ENCODE measurements at places on chromosomes 2 and 18. TPM values are rescaled to one million over a fixed set of nuclear protein-coding genes. Genes with fewer than 3 reads are reported as not detected.

GRCh38 chr2:81196383-81196851 lies 891.9 kb upstream of the LRRTM1 start:
- DNase-seq: no peak

Gene CYRIA
- 0.13 TPM for total RNA-seq

- DNase-seq: no peak
Observed at GRCh38 chr2:114160263-114160981, 270.5 kb downstream of the ACTR3 start.

DNA sequence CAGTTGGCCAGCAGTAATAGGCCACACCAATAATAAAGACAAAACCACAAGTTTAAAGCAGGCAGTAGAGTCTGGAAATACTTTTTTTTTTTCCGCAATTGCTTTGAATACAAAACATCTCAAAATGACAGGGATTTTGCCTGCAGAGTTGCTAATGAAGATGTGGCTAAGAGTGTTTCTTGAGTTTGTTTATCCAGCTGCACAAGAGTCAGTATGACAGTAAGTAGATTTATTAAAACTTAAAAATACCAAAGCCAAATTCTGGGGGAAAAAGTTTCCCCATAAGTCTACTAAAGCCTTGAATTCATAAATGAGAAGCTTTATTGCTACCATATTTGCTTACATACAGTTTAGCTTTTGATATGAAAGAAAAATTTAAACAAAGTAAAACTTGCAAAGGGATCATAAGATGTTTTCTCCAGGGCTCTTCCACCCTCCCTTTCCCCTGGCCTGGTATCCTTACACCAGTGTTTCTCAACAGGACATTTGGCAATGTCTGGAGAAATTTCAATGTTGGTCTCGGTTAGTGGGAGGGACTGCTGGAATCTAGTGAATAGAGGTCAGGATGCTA lies 3.9 kb upstream of the DSEL start:
- no peak for DNase-seq

GRCh38 chr2:151361674-151362370 lies 4.4 kb downstream of the TNFAIP6 start:
- DNase-seq: no peak

GRCh38 chr2:38330754-38331153 lies 46.3 kb downstream of the ATL2 start:
- no peak for DNase-seq

DNA sequence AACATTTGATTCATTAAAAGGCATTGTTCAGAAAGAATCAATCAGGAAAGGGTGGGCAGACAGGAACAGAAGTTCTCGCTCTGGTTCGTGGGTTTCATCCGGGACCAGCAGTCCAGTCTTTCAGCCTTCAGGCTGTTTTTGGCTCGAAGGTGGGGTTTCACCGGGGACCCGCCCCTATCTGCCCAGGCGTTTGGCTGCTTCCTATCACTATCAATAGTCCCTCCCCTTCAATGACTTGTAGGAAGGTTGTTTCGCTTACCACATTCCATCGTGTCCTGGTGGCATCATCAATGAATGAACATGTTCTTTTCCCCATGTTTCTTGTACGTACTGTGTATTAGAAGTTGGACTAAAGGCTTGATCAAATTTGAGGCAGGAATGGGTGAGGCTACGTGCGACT lies 130.3 kb downstream of the NEDD4L start:
- no peak for DNase-seq

Gene CHRND
- total RNA-seq: not detected

Gene SIX3
- 0.21 TPM for total RNA-seq

All from Panc1 (cell line).